NCI-H2107 (cell line): ENCODE measurements at places on chromosomes 6 and 20.
A peak's percentile ranks its signal among the peaks of the same experiment; 100 is the strongest.

- DNase-seq, result no peak
Observed at GRCh38 chr6:128057946-128058345, 157.1 kb upstream of the THEMIS start.

DNA sequence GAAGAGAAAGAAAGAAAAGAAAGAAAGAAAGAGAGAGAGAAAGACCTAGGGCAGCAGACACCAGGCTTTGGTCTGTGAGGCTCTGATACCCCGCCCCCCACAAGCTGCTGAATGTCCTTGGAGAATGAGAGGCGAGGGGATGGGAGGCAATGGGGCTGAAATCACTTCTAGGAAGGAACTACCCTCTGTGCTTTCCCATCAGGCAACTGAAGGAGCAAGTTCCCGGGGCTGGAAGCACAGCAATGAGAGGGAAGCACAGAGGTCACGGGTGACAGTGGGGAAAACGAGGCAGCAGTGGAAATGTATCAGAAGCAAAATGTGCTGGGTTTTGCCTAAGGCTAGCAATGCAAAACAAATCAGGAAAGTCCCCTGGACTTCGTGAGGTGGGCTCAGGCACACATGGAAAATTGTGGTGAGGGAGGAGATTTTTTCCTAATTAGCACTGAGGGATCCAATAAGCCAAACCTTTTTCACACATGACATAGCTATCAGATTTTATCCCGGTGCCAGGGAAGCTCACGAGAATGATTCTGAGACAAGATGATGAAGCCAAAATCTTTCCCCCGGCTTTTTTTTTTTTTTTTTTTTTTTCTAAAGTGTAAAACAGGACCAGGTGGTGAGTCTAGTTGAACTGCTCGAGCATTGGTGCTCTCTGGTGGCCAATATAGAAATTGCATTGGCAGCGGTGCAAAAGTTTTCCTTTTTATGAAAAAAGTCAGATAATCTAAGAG, 16.8 kb upstream of the ARFGEF2 start:
- DNase-seq, result peak; percentile 75

DNA sequence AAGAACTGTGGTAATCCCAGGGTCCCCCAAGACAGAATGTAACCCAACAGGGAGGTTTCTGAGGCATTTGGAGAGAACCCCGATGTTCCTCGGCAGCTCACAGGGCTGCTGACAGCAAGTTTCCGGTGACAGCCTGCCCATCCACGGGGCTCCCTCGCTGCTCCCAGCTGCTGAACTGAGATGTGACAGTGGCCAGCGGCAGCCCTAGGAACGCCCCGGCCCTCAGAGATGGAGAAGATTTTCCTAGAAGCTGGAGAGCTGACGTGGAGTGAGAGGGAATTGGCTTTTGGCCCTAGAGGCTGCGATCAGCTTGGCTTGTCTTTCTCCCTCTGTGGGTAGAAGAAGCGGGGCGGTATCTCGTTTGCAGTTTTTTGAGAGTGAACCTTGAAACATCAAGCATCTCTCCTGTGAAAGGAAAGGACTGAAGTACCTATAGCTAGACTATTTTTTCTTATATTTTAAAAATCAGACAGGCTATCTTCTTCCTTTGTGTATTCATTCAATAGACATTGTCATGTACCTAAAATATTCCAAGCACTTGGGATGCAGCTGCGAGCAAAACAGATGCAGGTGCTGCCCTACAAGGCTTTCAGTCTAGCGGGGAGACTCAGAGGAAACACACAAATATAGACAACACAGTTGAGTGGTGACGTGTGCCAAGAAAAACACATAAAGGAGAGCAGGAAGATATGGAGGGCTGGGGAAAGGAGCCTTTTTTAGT, 28.4 kb upstream of the NFATC2 start:
- DNase-seq, result no peak

- no peak for DNase-seq
Observed at GRCh38 chr20:40782043-40782368, 93.0 kb upstream of the MAFB start.

GRCh38 chr20:40568200-40568599, 120.8 kb downstream of the MAFB start:
- no peak for DNase-seq

- DNase-seq, result no peak
Observed at GRCh38 chr6:153150371-153150751, 19.3 kb upstream of the RGS17 start.

DNA sequence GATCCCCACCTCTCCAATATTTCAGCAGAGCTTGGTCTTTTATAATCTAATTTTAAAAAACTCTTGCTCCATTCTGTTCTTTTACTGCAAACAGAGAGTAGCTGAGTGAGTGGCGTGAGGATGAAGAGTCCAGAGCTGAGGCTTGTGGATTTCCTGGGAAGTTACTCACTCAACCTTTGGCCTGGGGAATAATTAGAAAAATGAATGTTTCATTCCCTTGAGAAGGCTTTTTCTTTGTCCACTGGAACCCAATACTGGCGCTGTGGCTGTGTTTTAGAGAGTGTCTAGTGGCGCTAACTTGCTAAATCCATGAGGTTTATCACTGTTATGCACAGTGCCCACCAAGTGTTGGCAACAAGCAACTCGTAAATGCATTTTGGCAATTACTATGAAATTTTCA, 251.5 kb downstream of the HIVEP2 start:
- DNase-seq, result no peak

DNA sequence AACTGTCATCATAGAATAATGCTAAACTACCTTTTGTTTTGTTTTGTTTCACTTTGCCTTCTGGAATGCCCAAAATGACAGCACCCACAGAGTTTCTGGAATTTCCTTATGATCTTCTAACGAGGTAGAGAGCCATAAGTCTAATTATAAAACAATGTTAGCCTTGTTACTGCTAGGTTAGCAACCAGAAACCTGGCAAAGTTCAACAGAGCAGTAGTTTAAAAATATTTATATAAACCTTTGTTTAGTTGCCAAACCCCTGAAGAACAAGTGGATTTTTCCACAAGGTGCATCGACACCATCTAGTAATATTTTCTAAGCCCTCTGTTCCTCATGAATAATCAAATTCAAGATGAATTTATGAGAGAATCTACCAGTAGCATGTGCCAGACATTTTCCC, 27.6 kb upstream of the IPCEF1 start:
- no peak for DNase-seq

DNA sequence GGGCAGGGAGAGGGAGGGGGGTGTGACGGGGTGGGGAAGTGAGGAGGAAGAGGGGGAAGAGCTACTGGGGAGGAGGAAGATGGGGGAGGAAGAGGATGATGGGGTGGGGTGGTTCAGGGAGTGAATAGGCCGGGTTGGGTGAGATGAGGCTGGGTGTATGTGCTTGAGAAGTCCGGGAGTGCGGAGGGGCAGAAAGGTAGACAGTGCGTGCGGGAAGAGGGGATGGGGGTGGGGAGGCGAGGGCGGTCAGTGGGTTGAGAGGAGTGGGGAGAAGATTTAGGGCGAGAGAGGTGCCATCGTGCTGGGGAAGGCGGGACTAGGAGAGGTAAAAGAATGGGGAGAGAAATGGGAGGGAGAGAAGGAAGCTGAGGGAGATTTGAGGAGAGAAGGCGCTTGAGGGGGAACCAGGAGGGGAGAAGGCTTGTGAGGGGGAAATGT, 30.9 kb upstream of the NOTCH4 start:
- no peak for DNase-seq

- DNase-seq, result no peak
Observed at GRCh38 chr20:34022839-34023234, 29.1 kb downstream of the RALY start.

DNA sequence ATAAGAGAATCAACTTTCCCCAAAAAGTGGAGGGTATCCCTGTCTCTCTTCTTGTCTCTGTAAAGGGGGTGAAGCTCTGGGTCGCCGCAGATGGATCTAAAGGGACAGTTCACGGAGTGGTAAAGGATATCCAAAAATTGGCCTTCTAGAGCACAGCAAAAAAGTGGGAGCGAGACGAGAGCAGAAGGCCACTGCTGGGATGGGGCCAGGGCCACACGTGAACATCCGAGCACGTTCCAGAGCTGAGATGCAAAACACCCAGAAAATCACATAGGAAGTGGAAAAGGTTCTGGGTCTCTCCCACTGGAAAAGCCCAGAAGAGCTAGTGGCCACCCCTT, 837 bp downstream of the TRAM2 start:
- DNase-seq, result no peak

DNA sequence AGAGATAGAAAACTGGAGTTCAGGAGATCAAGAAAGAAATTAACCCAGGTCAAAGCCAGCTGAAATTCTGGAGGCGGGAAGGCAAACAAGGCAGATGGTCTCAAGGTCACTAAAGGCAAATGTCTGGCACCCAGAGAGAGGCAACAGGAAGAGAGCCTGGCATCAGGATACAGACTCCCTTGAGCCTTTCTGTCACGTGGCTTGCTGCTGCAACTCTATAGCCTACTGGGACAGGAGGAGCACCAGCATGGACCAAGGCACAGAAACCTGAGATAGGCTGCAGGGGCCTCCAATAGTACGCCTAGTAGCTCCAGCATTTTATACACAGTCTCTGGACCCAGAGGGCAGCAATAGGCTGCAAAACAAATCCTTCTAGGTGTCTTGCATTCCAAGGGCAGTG, 75.1 kb downstream of the SEL1L2 start:
- DNase-seq, result no peak

GRCh38 chr6:122102026-122102425, 297.4 kb upstream of the HSF2 start:
- no peak for DNase-seq

- DNase-seq, result no peak
Observed at GRCh38 chr20:52532674-52533073, 341.1 kb upstream of the ZFP64 start.

DNA sequence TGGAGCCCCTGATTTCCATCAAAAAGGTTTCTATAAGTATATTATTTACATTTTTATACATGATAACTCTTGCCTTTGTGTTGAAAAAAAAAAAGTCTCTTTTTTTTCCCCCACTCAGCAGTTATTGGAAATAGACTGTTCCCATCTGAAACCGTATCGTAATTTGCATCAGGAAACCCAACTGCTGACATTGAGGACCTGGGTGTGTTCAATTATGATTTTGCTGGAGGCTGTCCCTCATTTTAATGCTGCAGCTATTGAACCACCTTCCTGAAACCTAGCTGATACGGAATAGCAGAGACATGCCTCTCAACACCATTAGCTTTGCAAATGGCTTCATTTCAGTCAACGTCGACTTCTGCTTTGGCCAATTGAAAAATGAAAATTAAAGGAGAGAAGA, 98.9 kb downstream of the ZNF217 start:
- DNase-seq, result no peak

GRCh38 chr6:13667655-13668054, 44.0 kb downstream of the RANBP9 start:
- DNase-seq, result no peak

GRCh38 chr6:108170332-108171290, 4.8 kb downstream of the NR2E1 start:
- no peak for DNase-seq

DNA sequence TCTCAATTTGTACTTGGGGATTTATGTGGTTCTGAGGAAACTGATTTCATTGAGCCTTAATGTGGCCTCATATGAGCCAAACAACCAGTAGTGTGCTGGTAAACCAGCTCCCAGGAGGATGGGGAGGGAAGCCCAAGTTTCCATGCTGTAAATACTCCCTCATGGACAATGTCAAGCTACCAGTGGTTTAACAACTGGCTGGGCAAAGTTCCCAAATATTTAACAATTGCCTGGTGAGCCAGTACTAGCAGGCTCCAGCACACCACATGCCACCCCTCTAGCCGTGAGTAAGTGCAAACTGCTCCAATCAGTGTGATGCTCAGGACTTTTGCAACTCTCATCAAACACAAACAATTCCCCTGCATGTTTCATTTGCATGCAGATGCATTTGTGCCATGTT, 19.2 kb upstream of the CDKN1A start:
- DNase-seq, result no peak

GRCh38 chr20:2631228-2631627, 21.2 kb upstream of the NOP56 start:
- no peak for DNase-seq

DNA sequence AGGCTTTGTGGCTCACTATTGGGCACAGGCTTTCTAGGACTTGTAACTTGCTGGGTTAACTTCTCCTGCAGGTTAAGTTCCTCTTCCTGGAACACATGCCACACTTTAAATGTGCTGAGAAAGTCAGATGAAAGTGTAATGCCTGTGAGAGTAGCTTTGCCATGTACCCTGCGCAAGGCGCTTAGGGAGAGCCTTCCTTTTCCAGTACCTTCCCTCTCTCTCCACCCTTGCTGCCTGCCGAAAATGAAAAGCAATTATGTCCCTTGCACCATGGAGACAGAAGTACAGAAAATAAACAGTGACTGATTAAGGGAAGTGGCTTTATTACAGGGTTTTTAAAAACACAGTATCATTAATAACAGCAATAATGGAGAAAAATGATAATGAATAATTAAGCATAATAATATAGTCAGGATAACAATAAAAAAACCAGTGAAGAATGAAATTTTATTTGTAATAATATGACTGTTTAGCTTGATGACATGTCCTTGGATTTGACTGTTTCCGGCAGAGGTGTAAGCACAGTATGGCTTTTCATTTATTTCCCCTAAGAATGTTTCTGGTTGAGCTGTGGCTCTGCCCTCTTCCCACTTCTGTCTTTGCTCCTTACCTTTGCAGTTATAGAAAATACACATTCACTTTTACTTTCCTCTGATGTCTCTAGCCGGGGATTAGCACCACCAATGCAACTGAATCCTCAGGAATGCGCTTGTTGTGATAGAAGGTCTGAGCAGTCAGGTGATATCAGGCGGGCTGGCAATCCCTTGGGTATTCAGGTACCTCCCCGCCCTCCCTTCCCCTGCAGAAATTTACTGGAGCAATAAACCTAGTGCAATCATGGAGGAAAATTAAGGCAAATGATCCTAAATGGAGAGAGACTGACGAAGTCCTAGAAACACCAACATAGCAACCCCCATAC, 472.3 kb upstream of the CITED2 start:
- no peak for DNase-seq

GRCh38 chr6:166551754-166552495, 34.6 kb downstream of the RAMACL start:
- no peak for DNase-seq

DNA sequence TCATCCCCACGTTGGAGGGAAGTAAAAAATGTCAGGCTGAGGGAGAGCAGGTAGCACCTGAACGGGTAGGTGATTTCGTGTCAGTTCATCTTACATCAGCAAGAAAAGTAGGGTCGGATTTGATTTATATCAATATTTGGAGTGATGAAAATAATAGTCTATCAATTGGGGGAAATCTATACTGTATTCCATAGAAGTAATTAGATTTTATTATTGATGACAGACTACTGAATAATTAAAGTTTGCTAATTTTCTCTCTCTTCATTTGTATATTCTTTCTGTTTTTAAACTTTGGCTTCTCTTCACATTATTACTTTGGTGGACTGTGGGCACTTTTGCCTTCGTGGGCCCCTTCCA, 78.4 kb downstream of the OLIG3 start:
- DNase-seq, result no peak
